ENCODE measurements at places on chromosomes 16 and 17.

GRCh38 chr16:66188917-66189725 is 177.4 kb upstream of the CDH5 start:
- DNase-seq, result no peak

- no peak for DNase-seq
Observed at GRCh38 chr17:78127888-78128550, 536 bp downstream of the TMC6 start.

DNA sequence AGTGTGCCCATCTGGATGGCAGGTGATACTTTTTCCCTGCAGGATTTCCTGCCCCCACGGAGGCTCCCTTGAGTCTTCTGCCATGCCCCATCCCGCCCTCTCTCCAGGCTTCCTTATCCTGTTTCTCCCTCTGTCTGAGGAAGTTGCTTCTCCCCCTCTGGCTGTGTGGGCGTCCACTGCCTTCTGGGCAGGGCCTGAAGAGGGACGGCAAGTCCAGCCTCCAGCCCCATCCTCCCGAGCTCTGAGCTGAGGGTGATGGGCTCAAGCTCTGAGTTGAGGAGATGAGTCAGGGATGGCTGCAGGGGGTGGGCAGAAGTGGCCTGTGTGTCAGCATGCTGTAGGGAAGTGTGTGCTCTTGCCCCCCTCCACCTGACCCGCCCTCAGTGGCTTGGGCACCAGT is 14.2 kb upstream of the RAP1GAP2 start:
- DNase-seq, result no peak

GRCh38 chr17:80297996-80298560 is 37.4 kb downstream of the RNF213 start:
- no peak for DNase-seq

DNA sequence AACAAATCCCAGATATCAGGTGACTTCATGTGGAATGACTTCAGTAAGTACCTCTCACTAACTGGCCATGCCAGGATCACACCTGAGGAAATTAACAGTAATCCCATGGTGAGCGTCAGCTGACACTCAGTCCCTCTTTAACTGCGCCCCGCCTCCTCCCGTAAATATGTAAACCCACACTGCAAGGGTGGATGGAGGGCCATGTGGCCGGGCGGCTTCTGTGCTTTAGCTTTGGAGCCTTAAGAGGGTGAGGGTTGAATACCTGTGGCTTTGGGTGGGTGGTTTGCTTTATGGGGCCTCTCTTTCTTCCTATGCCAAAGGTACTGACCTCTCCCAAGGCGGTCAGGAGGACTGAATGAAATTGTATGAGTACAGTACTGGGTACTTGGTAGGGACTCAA is 141.7 kb downstream of the MRM1 start:
- DNase-seq, result no peak

- no peak for DNase-seq
Observed at GRCh38 chr17:19743101-19744100, 4.7 kb downstream of the ALDH3A1 start.

GRCh38 chr16:49730772-49731171 is 125.1 kb downstream of the ZNF423 start:
- no peak for DNase-seq

DNA sequence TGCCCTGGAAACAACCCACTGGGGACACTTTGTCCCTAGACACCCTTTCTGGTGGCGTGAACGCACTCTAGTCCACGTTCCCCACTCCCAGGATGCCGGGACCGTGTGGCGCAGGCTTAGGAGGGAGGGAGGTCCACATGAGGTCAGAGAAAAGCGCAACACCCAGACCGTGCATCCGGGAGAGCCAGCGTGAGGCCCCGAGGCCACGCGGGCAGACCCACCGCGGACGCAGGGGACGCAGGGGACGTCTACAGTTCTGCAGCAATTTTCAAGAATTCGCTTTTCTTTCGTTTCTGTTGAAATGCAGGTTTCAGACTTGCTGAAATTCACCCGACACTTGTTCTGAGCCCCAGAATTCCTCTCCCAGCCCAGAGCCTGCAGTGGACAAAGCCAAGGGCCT is 4.7 kb downstream of the RFNG start:
- DNase-seq, result no peak

DNA sequence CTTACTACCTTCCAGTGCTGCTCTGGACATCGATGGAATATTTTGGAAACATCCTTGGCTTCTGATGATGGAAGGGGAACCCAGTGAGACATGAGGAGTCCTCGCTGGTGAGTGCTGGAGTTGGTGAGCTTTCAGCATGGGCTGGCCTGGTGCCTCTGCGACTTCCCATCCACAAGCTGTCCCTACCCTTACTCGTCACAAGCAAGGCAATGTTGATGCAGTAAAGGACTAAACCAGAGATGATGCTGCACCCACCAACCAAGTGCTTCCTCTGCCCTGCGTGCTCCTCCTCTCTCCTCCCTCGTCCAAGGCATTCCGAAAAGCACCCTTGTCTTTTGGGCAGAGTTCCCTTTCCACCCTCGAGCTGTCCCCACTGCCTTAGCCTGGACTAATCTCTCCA is 154.7 kb downstream of the GRIN2A start:
- DNase-seq, result no peak
